Activated naive CD4-positive, alpha-beta T cell treated with anti-CD3 and anti-CD28 coated beads for 36 hours (primary cell): ENCODE measurements at places on chromosomes 5 and 9.
A peak's percentile ranks its signal among the peaks of the same experiment; 100 is the strongest.

DNA sequence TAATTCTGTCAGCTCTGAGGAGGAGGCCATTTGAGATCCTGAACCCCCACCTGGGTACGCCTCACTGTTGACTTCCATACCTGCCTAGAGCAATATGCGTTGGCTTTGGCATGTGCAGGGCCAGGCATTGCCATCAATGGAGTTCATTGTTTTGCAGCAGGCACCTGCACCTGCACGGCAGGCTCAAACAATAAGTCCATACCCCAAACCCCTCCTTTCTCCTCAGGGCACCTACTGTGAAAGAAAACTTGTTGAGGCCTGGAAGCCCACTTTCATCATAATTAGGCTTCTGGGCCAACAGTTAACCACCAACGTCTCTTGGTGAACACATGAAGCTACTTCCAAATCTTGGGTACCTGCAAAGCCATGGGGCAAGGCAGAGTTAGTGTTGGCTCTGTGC lies 238.7 kb downstream of the NFIB start:
- DNase-seq: no peak

DNA sequence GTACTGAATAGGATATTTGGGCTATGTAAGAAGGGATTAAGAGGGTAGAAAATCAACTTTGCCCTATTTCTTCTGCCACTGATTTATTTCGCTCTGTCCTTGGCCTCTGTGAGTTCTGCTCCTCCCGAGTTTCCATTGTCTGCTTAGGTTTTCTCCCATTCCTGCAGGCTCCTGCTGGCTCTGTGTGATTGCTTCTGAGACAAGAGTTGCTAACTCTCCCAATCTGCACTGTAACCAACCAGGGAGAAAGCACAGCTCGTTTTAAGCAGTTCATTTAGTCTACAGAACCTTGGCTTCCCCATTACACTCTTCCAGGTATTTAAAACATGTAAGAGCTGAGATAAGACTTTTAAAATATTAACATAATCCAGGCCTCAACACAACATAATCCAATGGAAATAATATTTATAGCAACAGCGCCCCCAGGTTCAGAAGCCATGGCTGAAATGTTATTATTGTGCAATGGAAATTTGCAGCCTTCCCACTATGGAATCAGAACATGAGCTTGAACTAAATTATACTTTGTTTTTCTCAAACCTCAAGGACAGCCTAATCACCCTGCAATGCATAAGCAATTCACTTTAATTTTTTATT lies 203.5 kb downstream of the ERCC6L2 start:
- no peak for DNase-seq

- DNase-seq: no peak
Observed at GRCh38 chr9:113634596-113635515, 171.3 kb downstream of the RGS3 start.

DNA sequence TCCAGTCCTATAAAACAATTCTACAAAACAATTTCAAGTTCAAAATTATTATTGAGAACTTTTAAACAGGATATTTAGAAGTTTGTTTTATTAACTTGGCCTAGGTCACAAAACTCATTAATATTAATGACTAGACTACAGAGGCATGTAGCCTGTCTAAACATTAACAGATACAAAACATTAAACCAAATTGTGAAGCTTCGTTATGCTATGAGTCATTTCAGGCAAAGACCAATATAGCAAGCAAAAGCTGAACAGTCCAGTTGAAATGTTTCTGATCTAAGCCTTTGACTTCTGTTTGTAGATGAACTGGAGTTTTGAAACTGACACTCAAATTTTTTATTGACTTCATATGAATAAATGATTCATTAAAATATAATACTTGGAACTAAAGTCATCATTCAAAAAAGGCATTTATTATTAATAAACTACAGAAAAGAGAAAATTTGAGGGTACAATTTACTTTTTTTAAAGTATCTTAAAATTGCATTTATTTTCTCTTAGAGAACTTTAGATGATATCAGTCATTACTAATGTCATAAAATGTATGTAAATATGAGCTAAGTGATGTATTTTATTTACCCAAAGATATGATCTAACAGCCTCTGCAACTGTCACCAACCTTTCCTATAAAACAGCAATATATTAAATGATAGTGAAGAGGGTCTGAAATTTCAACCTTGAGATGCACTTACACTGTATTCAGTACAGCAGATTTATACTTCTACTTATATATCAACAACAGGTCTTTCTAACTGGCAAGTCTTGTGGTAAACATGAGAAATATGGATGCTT lies 188.8 kb downstream of the COMMD10 start:
- no peak for DNase-seq

GRCh38 chr5:139451878-139452660 lies 10.5 kb downstream of the ECSCR start:
- DNase-seq: no peak

DNA sequence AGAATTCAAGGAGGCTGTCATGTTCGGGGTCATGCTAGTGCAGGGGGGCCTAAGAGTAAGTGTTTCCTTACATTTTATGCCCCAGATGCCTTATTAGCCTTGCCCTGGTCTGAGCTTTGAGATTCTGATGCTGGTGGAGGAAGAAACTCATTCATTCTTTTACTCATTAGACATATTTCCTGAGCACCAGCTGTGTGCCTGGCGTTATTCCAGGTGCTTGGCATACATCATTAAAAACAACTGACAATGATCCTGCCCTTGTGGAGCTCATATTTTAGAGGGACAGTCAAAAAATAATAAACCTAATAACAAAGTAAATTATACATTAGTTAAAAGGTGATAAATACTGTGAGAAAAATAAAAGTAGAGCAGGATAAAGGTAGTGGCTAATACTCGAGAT lies 138.9 kb upstream of the SGCD start:
- DNase-seq: no peak

- DNase-seq: no peak
Observed at GRCh38 chr9:138073808-138074207, 196.2 kb downstream of the CACNA1B start.

GRCh38 chr5:91291628-91292569 lies 91.2 kb downstream of the ARRDC3 start:
- peak; percentile 23 for DNase-seq

DNA sequence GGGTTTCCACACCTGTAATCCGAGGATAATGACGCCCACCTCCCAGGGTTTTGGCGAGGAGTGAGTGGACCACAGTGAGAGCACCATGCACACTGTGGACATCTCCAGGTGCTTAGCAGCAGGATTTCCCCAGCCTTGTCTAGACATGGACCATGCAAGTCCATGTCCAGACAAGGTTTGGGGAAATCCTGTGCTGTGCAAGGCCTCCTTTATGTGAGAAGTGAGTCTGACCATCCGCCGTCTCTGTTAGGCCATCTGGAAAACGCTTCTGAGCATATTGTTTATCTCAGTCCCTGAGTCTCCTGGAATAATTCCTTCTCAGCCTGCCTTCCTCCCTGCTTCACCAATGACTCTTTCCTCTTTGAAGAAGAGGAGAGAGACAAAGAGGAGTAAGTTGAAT lies 26.2 kb upstream of the TNFAIP8 start:
- no peak for DNase-seq

- DNase-seq: no peak
Observed at GRCh38 chr5:308672-309271, 12.7 kb upstream of the AHRR start.

- DNase-seq: no peak
Observed at GRCh38 chr5:172792701-172793570, 21.9 kb upstream of the DUSP1 start.

DNA sequence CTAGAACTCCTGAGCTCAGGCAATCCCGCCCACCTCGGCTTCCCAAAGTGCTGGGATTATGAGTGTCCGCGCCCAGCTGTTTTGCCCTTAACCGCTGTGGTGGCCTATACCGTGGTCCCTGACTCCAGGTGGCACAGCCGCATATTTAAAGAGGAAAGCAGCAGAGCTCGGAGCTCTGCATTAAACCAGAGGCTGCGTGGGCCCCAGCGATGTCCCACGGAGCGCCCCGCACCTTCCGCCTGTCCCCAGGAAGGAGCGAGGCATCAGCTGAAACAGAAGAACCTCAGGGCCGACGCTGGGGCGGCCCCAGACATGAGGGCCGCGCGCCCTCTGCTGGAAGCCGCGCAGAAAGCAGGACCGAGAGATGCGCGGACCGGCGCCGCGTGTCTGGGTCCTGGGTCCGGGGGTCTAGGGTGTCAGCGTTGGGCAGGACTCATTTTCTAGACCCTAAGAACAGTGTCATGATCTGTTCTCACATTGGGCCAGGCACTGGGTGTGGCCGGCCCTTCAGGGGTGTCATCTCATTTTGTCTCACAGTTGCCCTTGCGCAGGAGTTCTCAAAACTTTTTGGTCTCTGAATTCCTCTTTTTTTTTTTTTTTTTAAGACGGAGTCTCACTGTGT lies 37.7 kb downstream of the LAMC3 start:
- peak; percentile 78 for DNase-seq

DNA sequence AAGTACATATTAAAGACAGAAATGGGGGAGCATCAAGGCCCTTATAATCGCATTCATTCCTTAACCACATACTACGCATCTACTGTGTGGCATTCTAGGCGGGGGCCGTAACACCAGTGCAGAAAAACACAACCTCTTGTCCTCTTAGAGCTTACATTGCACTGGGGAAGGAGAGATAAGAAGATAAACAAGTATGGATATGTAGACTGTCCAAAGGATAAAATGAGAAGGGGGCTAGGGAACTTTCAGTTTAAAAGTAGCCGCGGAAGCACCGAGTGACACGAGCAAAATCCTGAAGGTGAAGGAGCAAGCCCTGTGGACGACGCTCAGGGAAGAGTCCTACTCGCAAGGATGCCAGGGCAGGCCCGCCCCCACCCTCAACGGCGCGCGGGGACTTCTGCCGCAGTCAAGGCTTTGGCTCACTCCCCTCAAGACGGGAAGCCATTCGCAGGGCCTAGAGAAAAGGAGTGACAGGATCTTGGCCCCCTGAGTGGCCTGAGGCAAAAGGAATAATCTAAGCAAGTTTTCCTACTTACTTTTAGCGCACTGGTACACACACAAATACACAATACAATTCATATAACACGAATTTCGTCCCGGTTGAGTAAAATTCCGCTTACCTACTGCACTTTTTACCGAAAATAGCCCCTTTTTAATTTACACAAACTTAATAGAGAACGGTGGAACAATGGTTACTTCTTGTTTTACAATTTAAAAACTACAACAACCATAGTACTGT lies 1.3 kb upstream of the NIPBL start:
- DNase-seq: peak; percentile 70

- DNase-seq: no peak
Observed at GRCh38 chr5:15334551-15335266, 165.3 kb upstream of the FBXL7 start.

DNA sequence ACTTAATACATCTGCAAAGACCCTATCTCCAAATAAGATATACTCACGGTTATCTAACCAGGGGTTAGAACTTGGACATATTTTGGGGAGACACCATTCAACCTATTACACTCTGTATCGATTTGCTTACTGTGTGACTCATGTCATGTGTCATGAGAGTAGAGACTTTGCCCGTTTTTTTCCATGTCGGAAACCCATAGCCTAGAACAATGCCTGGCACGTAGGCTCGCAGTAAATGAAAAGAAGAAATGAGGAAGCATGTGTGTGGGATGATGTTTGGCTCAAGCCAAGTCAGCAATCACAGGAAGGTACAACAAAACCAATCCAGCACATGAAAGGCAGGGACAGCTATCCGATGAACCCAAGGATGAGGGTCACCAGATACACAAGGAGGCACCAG lies 94.6 kb upstream of the DNAH5 start:
- no peak for DNase-seq
